RWPE1 (cell line): ENCODE measurements at places on chromosomes 6 and 20.
A peak's percentile ranks its signal among the peaks of the same experiment; 100 is the strongest.

DNA sequence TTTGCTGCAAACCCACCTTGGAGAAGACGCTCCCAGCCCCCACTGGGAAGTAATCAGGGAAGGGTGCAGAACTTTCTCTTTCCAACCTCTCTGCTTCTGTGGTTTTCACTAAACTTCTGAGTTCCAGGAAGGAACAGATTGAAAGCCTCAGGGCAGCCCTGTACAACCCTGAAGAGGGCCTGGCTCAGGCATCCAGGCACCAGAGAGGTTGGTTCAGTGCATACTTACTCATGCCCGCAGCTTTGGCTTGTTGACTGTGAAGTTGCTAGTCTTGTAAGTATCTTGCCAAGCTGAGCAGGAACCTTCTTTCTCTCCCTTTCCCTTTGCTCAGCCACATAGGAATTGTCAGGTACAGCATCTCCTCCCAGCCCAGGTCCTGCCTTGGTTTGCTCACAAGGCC, 272.2 kb upstream of the FOXQ1 start:
- no peak for DNase-seq

DNA sequence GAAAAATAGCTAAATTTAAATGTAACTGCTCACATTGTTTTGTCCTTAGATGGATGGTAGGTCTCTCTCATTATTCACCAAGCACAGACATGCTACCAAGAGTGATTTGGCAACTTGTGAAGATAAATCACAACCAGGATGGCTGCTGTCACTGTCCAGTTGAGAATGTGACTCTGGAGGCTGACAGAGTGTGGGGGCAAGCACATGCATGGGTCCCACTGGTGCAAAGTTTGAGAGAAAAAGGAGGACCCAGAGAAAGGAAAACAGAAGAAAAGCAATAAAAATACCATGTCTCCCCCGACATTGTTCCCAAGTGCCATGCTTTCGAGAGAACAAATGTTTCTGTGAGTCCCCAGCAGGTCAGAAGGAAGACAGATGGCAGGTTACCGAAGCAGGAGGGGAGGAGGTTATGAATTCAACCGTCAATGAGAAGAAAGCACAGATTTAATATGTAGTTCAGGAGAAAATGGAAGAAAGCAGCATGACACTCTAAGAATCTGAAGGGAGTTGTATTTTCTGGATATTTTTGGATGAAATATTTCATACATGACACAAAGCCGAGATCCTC, 73.0 kb upstream of the TSHZ2 start:
- DNase-seq = no peak

DNA sequence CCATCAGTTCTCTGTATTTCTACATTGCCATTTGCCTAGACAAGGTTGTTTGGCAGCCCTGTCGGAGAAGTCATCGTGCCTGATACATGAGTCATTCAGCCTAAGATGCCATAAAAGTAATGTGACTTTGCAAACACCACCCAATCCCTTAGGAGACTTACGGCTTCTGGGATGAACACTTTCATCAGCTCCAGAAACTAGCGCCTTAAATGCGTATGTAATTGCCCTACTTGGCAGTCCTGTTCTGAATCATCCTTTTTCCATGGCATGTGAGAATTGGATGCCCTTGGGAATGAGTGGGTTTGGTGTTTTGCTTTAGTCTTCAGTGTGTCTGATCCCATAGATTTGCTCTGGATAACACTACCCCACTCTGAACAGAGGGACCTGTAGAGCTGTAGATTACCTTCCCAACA, 158.5 kb downstream of the SASH1 start:
- DNase-seq = peak; percentile 83

DNA sequence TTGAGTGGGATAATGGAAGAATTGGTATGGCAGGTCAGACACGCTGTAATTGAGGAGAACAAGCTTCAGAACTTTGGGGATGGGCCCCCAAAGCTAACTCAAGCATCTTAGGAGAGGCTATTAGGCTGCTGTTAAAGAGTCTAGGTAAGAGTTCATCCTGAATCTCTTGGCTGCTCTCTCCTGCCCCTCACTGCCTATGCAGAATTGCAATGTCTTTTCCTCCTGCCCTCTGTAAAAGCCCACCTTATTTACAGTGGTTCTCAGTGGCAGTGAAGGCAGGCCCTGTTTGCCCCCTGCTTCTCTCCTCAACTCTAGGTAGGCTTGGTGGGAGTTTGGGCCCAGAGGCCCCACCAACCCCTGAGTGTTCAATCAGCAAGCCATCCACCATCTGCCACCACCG, 55.0 kb downstream of the LYRM2 start:
- DNase-seq = no peak

DNA sequence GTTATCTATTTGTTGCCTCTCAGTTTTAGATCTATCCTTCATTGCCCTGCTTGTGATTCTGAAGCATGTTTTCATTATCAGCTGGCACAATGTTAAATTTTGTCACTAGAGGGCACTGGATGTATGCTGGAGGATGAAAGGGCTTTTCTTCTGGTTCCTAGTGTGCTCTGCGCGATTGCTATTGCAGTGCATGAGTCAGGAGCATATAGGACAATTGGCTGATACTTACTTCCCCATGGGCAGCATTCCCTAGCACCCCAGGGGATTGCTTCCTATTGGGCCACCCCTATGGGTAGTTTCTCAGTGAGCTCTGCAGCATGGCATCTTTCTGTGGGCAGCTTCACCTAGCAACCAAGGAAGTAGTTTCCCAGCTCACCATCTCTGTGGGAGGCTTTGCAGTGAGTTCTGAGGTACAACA, 280.3 kb upstream of the SYNCRIP start:
- DNase-seq = peak; percentile 27

DNA sequence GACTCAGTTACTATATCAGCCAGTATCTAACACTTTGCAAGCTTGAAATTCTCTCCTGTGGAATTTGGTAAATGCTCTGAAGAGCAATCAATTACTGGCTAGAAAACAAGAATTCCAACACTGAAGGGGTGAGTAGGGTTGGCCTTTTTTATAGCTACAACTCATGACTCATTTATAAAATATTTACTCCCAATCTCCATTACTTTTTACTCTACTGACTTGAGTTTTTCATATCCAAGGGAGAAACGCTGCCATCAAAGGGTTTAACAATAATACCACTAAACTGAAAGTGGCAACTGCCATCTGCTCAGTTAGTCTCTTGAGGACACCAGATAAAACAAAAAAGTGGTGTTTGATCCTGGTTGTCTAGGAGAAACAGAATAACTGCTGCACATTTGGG, 203.1 kb downstream of the UBE3D start:
- peak; percentile 46 for DNase-seq

GRCh38 chr20:63191400-63191799, 24.5 kb downstream of the YTHDF1 start:
- DNase-seq = peak; percentile 96

DNA sequence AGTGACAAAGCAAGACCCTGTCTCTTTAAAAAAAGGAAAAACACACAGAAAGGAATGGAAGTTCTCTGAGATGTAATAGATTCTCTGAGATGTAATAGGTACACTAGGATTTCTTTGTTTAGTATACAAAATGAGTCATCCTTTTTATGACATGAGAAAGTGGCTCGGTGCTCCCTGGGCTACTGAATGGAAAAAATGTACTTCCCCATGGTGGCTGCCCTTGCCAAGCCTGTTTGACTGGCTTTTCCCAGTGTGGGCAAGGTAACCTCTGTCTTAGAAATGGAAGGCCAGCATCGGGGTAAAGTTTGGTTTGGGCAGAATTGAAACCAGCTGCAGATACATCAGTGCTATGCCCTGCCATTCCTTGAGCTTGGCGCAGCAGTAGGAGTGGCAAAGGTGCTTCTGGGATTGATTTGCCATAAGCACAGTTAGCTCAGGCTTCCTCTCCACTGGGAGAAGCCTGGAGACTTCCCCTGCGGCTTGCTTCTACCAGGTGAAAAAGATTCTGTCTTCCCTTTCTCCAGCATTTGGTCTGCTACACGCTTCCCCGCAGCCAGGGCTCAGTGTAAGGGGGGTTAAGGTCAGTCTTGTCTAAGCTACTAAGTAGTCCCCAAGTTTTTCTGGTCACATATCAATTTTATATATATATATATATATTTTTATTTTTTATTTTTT, 24.5 kb downstream of the ARFGEF2 start:
- peak; percentile 92 for DNase-seq

DNA sequence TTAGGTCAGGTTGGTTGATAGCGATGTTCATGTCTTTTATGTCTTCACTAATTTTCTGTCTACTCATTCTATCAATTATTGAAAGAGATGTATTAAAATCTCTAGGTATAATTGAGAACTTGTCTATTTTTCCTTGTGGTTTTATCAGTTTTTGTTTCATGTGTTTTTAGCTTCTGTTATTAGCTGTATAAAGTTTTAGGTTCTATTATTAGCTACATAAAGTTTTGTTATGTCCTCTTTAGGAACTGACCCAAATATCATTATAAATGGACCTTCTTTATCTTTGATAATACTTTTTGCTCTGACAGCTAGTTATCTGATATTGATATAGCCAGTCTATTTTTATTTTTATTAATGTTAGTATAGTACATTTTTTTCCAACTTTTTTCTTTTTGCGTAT, 92.4 kb upstream of the TMEM170B start:
- DNase-seq = no peak

- DNase-seq = peak; percentile 85
These were observed 162.5 kb downstream of the ALDH8A1 start for GRCh38 chr6:134787261-134787877.

DNA sequence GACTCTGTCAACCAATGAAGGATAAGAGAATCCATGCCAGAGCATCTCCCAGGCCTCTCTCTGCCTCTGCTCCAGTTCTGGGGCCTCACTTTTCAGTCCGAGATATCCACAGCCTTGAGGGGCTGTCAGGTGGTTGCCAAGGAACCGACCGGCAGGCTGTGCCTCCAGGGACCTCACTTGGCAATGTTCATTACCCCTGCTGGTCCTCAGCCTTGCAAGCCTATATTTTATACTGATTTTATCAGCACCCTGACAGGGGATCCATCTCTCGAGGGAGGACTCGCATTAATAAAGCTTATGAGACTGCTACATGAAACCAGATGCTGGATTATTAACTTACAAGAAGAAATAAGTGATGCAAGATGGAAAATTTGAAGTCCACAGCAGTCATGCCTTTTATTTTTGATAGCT, 39.9 kb downstream of the TMC2 start:
- no peak for DNase-seq

GRCh38 chr6:110475066-110475653, 1.3 kb downstream of the SLC22A16 start:
- DNase-seq = no peak

DNA sequence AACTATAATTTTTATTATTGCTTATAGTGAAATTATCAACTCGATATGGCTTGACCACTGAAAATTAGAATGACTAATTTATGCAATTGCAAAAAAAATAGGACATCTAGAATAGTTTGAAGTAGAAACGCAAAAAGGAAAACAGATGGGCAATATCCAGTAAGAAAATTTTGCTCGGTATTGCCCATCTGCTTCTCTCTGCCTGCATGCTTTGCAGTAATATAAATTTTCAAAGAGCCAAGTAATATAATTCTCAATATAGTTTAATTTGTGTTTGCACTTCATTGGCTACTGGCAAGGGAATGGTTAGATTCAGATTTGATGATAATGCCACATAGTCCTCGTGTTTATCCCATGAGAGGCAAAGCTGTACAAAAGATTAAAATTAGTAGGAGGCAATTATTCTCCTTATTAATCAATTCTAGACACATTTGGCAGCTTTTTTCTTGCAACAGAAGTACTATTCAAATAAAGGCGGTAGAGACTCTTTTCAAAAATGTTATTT, 27.3 kb upstream of the LAMA2 start:
- no peak for DNase-seq

- DNase-seq = no peak
These were observed 58.5 kb downstream of the PRND start for GRCh38 chr20:4780245-4780644.

DNA sequence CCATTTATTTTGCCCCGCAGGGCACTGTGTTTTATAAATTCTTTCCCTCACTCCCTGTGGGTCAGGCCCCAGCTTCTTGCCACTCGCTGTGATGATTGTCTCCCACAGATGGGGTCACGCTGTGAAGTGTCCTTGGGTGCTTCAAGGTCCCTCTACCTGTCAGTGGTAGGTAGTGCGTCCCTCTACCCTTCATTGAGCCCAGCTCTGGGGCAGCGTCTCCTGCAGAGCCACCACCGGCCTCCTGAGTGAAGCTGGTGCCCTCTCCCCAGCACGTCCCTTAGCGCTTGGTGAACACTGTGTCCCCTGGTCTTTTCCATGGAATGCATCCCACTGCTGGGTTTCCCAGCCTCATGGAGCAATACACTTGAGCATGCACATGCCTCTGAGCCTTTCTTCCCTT, 108.2 kb downstream of the NRN1 start:
- DNase-seq = no peak

DNA sequence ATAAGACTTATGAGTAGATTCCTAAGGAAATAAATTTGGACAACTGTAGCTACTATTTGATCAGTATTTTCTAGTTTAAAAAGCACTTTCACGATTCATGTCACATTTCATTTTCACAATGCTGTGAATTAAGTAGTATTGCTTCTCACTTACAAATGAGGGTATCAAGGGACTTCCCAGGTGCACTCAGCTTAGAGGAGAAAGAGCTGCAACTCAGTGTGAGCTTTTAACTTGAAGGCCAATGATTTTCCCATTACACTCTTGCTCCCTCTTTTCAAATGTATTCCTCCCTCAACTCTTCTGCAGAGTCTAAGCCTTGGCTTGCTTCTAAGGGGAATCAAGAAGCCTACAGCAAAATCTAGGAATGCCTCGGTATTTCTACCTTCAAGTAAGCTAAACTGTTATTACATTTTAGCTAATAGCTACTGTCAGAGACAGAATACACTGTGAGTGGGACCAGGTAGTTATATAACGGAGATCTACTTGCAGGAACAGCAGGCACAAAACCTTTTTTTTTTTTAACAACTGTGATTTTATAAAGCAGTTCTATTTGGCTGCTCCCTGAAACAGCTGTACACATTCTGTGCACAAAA, 339.0 kb downstream of the SYNE1 start:
- no peak for DNase-seq

- peak; percentile 59 for DNase-seq
These were observed 6.6 kb upstream of the WTAP start for GRCh38 chr6:159720708-159721107.

- no peak for DNase-seq
These were observed 36.6 kb upstream of the HIVEP1 start for GRCh38 chr6:11975353-11975977.

DNA sequence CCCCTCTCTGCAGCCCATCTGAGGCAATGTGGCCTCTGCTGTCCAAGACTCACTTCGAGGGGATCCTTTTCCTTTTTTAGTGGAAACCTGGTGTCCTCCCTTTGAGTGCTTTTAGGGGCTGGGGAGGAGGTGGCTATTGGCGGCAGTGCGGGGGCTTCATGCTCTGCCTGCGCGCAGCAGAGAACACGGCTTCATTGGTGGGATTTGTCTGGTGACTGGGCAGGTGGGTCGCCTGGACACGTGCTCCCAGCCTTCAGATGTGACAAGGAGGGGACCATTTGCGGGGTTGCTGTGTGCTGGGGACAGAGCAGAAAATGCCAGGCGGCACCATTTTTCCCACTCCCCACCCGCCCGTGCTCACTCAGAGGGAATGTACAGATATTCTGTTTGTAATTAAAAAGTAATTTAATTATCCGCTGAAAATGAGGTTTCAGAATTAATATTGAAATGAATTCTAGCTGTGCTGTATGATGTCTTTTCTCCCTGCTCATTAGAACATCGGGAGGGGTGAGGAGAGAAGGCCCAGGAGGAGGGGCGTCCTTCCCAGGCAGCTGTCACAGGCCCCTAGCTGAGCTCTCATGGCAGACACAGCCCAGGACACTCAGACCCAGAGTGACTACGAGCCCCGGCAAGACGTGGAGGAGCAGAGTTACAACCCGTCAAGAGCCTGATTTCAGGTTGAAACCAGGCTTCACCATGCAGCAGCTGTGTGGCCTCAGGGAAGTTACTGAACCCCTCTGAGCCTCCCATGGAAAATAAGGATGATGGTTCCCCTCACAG, 417.2 kb upstream of the SULF2 start:
- no peak for DNase-seq
